ENCODE measurements at places on chromosomes 3 and 15. TPM values are rescaled to one million over a fixed set of nuclear protein-coding genes. Genes with fewer than 3 reads are reported as not detected.

Gene DPPA2
- polyA plus RNA-seq: not detected

Gene SAMMSON
- polyA plus RNA-seq: 0.38 TPM

Gene ISLR
- 150 TPM for polyA plus RNA-seq

Gene FBXL22
- polyA plus RNA-seq: 6.3 TPM

Gene CHRNA3
- polyA plus RNA-seq: 0.27 TPM

DNA sequence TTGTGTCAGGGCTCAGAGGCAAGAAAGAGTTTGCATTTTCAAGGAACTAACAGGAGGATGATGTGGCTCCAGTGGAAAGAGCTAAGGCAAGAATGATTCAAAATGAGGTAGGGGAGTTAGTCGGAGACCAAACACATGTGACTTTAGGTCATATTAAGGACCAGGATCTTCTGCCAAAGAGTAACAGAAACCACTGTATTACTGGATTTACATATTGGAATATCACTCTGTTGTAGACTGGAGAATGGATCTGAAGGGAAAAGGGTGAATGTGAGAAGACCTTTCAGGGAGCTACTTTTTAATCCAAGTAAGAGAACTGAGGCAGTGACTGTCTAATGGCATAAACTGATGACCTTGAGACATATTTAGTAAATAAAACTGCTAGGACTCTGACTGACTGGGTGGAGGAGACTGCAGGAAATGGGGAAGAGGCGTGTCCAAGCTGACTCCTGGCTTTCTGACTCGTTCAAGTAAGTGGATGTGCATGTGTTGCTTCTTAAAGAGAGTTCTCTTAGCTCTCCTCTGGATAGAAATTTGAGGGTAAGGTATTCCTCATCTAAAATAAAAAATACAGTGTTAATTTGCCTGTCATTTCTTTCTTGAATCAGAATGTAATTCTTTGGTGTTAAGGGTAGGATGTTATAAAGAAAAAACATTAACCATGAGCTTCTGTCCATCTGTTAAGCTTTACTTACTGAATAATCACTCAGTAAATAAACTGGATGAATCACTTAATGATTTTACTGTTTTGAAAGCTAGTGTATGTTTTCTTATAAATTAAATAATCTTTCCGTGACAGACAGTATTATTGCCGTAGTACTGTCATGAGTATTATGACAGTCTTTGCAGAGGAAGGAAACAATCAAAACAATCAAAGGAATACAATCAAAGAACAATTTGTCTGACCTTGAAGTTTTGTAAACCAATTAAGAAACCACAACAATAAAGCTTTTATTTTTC lies 58.3 kb upstream of the CFAP20DC start:
- DNase-seq: no peak

GRCh38 chr3:94225148-94225865 lies 162.4 kb downstream of the NSUN3 start:
- no peak for DNase-seq

- peak; percentile 50 for DNase-seq
These were observed 1.6 kb upstream of the PPM1L start for GRCh38 chr3:160754371-160754854.

GRCh38 chr15:40737048-40737447 lies 18.0 kb downstream of the RMDN3 start:
- no peak for DNase-seq

GRCh38 chr3:195033531-195034091 lies 237.3 kb downstream of the XXYLT1 start:
- no peak for DNase-seq

- DNase-seq: no peak
These were observed 427.8 kb downstream of the LPP start for GRCh38 chr3:188581792-188582191.

DNA sequence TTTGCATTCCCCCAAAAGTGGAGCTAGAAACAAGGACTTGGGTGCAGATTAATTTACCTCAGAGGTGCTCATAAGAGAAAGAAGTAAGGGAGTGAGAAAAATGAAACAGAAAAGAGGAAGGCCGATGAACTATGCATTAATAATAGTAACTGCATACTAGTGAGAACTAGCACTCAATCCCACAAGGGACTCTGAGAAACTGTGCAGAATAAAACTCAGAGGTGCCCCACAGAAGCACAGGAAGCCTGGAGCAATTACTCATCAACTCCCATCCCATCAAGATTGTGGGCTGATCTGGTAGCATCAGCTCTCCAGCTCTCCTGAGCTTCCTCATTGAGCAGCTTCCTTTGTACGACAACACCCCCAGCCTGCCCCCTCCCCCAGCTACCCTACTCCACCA lies 50.8 kb downstream of the CLDN18 start:
- DNase-seq: no peak

- no peak for DNase-seq
These were observed 331.0 kb upstream of the LRRFIP2 start for GRCh38 chr3:37505415-37505814.

DNA sequence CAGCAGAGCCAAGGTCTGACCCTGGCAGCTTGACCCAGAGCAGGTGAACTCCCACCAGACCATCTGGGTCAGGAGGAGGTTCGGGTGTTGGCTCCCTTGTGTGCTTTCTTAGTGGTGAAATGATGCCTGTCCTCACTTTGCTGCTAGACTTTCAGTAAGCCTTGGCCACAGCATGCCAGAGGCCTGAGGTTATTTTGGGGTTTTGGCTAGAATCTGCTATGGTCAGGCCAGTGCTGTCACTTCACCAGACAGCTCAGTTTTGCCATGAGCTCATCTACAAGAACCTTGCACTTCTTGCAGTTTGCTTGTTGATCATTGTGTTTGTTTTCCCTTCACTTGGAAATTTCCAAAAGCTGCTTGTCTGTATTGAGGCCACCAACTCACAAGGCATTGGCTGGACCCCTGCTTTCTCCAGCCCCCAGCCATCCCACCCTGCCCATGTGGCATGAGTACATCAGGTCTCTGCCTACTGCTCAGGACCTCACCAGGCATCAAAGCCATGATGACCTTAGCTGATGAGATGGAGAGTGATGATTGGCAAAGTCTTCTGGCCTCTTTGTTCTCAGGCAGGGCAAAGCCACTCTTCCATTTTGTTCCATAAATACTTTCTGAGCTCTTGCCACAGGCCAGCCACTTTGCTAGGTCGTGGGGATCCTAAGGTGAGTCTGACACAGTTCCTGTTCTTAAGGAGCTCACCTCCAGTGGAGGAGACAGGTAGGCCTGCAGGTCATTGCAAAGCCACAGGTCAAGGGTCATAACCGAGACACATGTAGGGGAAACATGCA lies 122.6 kb downstream of the ARNT2 start:
- DNase-seq: no peak

DNA sequence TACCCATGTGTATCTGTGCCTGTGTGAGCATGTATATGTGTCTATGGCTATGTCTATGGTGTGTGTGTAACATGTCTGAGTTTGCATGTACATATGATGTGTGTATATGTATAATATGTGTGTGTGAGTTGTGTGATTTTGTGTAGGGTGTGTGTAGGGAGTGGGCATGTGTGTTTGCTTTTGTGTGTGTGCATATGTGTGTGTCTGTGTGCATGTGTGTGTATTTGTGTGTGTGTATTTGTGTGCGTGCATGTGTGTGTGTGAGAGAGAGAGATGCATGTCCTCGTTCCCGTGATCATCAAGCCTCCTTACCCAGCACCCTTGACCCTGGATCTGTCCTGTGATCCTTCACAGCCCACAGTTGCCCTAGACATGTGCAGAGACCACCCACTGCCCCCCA lies 79.5 kb downstream of the LINGO1 start:
- no peak for DNase-seq

- no peak for DNase-seq
These were observed 227.5 kb upstream of the COL8A1 start for GRCh38 chr3:99410789-99411311.

- no peak for DNase-seq
These were observed 261.1 kb upstream of the IL12A start for GRCh38 chr3:159727506-159727905.

Measured in ovary (tissue), 10 donors.